ENCODE measurements at places on chromosomes 5 and 9. TPM values are rescaled to one million over a fixed set of nuclear protein-coding genes. Genes with fewer than 3 reads are reported as not detected.
A peak's percentile ranks its signal among the peaks of the same experiment; 100 is the strongest.

GRCh38 chr5:95042037-95042436 is 242.9 kb downstream of the MCTP1 start:
- no peaks in the 10 kb centered on the region for H3K27me3 ChIP-seq
- no peak for DNase-seq
- no peaks in the 10 kb centered on the region for H3K36me3 ChIP-seq
- H3K4me3 ChIP-seq: no peak overlapping the region

DNA sequence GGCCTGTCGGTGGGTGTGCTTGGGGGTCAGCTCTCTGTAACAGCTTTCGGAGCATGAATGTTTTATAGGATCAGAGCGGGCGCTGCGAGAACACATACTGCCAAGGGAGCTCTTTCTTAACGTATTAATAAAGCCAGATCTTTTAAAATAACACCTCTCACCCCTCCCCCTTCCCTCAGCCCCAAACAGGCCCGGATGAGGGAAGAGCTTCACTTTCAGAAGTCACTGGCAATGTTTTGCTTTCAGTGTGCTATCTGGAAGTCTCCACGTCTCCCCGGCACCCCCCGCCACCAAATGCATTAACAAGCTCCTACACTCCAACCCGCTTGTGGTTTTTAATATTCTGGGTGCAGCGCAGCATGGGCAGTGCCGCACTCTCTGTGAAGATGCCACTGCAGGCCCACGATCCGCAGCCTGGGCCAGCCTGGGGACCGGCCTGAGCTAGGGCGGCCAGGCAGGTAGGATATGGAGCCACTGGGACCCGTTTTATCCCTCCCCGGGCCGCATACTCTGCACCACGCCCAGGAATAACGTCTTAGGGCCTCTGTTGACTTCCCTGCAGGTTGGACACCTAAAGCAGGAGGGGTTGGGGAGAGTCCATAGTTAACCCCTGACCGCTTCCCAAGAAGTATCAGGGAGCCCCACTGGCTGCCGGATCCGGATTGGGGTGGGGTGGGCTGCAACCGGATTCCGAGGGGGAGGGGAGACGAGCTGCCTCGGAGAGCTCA is 12.6 kb downstream of the NR2F1 start:
- H3K4me3 ChIP-seq: no peak overlapping the region
- H3K27ac ChIP-seq: no peak overlapping the region
- peaks cover 2% of the 10 kb centered on the region for H3K4me1 ChIP-seq
- peaks cover 36% of the 10 kb centered on the region for H3K27me3 ChIP-seq
- no peaks in the 10 kb centered on the region for H3K36me3 ChIP-seq
- DNase-seq: no peak

DNA sequence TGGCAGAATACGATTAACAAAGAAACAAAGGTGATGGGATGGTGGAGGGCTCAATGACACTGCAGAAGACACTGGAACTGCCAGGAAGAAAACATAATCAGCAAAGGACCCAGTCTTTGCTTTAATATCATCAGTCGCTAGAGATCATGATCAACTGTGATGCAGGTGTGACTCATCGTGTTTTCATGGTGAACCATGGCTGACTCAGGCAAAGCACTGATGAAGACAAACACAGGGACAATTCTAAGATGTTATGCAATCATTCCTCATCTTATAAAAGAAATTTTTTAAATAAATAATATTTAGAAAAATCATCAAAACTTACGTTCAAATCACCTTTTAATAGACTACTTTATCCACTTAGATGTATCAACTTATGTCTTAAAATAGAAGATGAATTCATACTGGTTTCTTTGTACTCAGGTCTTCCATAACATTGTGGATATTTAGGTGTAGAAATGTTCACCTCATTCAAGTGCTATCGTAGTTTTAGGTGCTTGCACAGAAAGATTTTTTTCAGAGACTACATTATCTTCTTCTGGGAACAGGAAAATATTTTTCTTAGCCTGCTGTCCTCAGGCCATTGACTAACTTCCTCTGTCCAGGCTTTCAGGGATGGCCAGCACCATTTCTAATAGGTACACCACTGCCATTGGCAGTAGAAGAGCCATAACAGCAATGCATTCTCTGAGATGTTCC is 673.4 kb upstream of the MEF2C start:
- no peak overlapping the region for H3K27ac ChIP-seq
- no peaks in the 10 kb centered on the region for H3K4me1 ChIP-seq
- H3K27me3 ChIP-seq: no peaks in the 10 kb centered on the region
- H3K4me3 ChIP-seq: no peak overlapping the region

DNA sequence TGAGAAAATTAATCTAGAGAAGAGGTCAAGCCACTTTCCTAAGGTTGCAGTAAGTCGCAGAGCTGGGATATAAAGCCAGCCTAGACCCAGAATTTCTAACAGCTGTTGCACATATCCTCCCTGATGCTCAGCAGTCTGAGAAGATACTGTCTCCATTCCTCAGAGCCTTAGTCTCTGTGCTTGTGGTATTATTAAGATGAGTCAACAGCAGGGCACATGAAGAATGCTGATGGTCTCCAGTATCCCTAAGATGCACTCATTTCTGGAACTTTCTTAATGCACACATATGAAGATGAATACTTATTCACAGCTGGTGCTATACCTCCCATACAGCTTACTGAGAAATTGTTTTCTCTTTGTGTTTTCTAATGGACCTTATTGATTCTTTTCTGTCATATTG is 32.5 kb downstream of the SGCD start:
- H3K4me1 ChIP-seq: no peaks in the 10 kb centered on the region
- DNase-seq: no peak
- H3K27me3 ChIP-seq: no peaks in the 10 kb centered on the region
- no peaks in the 10 kb centered on the region for H3K36me3 ChIP-seq

The JAKMIP2 gene
- 88.2 TPM for total RNA-seq

GRCh38 chr9:137441289-137441934 is at the start of gene ENTPD8:
Gene ENTPD8 (minus strand): TSS chr9:137441357. CDS start chr9:137438285, 3,072 bp downstream.
- H3K4me1 ChIP-seq: peaks cover 6% of the 10 kb centered on the region
- H3K27me3 ChIP-seq: peaks cover 2% of the 10 kb centered on the region
- no peak within 1 kb of the TSS for H3K27ac ChIP-seq
- DNase-seq: peak; percentile 86

- H3K4me3 ChIP-seq: no peak overlapping the region
- H3K4me1 ChIP-seq: peaks cover 11% of the 10 kb centered on the region
- H3K27ac ChIP-seq: peak overlapping the region; percentile 59
- no peaks in the 10 kb centered on the region for H3K36me3 ChIP-seq
- peaks cover 4% of the 10 kb centered on the region for H3K27me3 ChIP-seq
- no peak for DNase-seq
Observed at GRCh38 chr9:34096751-34097150, 29.7 kb downstream of the DCAF12 start.

The ADAMTS13 gene
- total RNA-seq: 27.9 TPM

The NUP188 gene
- total RNA-seq: 63.6 TPM

The NEUROG1 gene
- total RNA-seq: 222 TPM

The RASGRF2 gene
- total RNA-seq: 1.4 TPM

The SOHLH1 gene
- not detected for total RNA-seq

- H3K27ac ChIP-seq: no peak overlapping the region
- H3K4me3 ChIP-seq: no peak overlapping the region
- peaks cover 7% of the 10 kb centered on the region for H3K4me1 ChIP-seq
- no peaks in the 10 kb centered on the region for H3K27me3 ChIP-seq
- no peak for DNase-seq
Observed at GRCh38 chr5:66739021-66739420, 142.8 kb downstream of the MAST4 start.

The DRD1 gene
- total RNA-seq: not detected

The GLRA1 gene
- total RNA-seq: 0.22 TPM

- no peak overlapping the region for H3K27ac ChIP-seq
- no peaks in the 10 kb centered on the region for H3K27me3 ChIP-seq
- peaks cover 2% of the 10 kb centered on the region for H3K4me1 ChIP-seq
- H3K36me3 ChIP-seq: no peaks in the 10 kb centered on the region
- no peak for DNase-seq
Observed at GRCh38 chr5:145941448-145942130, 5.2 kb downstream of the SH3RF2 start.

DNA sequence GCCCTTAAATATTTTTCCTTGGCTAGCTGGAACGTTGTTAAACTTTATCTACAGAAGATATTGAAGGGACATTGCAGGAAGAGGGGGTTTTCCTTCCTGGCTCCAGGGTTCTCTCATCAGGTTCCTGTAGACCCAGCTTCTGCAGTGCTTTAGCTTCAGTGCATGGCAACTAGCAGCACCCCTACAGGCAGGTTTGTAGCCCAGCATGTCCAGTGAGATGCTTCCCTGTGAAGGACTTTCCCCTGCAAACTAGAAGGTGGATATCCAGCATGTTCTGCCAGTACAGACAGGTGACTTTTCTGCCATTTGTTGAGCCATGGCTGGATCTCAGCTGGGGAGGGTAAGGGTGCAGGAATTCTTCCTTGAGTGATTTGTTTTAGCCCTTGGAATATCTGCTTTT is 10.4 kb downstream of the CCL28 start:
- H3K27me3 ChIP-seq: peaks cover 2% of the 10 kb centered on the region
- H3K4me3 ChIP-seq: no peak overlapping the region
- no peaks in the 10 kb centered on the region for H3K36me3 ChIP-seq
- H3K4me1 ChIP-seq: peaks cover under 1% of the 10 kb centered on the region

GRCh38 chr5:168291964-168292785 is 730 bp downstream of the WWC1 start:
- peak; percentile 58 for DNase-seq
- no peak overlapping the region for H3K27ac ChIP-seq
- peaks cover 10% of the 10 kb centered on the region for H3K27me3 ChIP-seq
- peaks cover 2% of the 10 kb centered on the region for H3K4me1 ChIP-seq
- peak overlapping the region; percentile 30 for H3K4me3 ChIP-seq
- no peaks in the 10 kb centered on the region for H3K36me3 ChIP-seq

The SEC61B gene
- total RNA-seq: 131 TPM

The DNM1 gene
- 276 TPM for total RNA-seq

- no peak overlapping the region for H3K27ac ChIP-seq
- no peak for DNase-seq
- peaks cover 9% of the 10 kb centered on the region for H3K27me3 ChIP-seq
Observed at GRCh38 chr9:136241542-136241941, 4.1 kb downstream of the QSOX2 start.

GRCh38 chr5:133840168-133840567 is 128.3 kb downstream of the C5orf15 start:
- no peaks in the 10 kb centered on the region for H3K36me3 ChIP-seq
- H3K27ac ChIP-seq: no peak overlapping the region
- DNase-seq: no peak
- no peak overlapping the region for H3K4me3 ChIP-seq

The HTR1A gene
- 1.2 TPM for total RNA-seq

GRCh38 chr5:93829346-93829745 is 87.9 kb upstream of the POU5F2 start:
- no peaks in the 10 kb centered on the region for H3K4me1 ChIP-seq
- no peak for DNase-seq
- no peak overlapping the region for H3K4me3 ChIP-seq
- H3K27ac ChIP-seq: no peak overlapping the region

The STXBP1 gene
- 402 TPM for total RNA-seq

DNA sequence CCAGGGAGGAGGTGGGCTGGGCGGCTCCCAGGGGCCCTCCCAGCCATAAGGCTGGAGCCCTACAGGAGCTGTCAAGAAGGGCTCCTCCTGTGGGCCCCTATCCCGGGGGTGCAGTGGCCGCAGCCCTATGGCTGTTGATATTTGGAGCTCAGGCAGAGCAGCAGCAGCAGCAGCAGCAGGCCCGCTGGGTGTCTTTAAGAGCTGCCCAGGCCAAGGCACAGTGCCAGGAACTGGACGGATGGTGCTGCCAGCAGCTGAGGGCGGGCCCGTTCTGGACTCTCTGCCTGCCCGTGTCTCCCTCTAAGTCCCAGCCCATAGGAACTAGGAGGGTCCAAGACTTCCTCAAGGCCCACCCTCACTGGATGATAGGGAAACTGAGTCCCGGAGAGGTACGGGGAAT is 3.6 kb downstream of the AK1 start:
- peaks cover 4% of the 10 kb centered on the region for H3K4me1 ChIP-seq
- no peak for DNase-seq
- peaks cover 12% of the 10 kb centered on the region for H3K27me3 ChIP-seq
- no peak overlapping the region for H3K27ac ChIP-seq
- H3K36me3 ChIP-seq: peaks cover 4% of the 10 kb centered on the region

DNA sequence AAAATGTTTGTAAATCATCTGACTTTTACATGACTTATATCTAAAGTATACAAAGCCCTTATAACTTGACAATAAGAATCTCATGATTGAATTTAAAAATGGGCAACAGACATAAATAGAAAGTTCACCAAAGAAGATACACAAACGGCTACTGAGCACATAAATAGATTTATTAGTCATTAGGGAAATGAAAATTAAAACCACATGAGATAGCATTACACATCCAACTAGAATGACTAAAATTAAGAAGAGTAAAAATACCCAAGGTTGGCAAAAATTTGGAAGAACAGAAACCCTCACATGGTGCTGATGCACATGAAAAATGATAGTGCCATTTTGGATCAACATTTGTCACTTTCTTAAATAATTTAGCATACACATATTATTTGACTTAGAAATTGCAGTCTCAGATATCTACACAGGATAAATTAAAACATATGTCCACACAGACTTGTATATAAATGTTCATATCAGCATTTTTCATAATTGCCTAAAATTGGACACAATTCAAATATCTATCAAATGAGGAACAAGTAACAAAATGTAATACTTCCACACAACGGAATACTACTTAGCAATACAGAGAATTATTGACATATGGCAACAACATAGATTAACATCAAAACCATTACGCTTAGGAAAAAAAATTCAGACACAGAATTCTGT is 359.1 kb upstream of the DAB2 start:
- no peak for DNase-seq
- no peak overlapping the region for H3K4me3 ChIP-seq
- H3K4me1 ChIP-seq: no peaks in the 10 kb centered on the region

The STC2 gene
- total RNA-seq: 14.0 TPM

GRCh38 chr5:102737161-102737560 is 17.9 kb upstream of the PAM start:
- H3K27ac ChIP-seq: no peak overlapping the region
- H3K27me3 ChIP-seq: no peaks in the 10 kb centered on the region
- no peaks in the 10 kb centered on the region for H3K4me1 ChIP-seq
- no peak for DNase-seq

DNA sequence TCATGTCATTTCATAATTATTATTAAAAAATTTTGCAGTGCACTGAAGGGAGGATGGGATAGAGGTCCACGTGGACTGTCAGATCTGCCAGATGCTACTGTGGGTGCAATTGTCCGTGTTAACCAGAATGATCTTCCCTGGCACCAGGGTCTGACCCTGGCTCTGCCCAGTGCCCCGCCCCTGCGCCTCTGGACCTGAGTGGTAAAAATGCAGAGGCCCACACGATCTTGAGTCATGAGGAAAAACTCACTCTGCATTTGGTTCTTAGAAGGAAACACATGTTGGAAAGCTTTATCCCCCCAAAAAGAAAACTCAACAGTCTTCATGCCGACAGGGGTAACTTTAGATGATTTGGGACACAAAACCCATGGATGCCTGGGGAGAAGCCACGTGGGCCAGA is 20.1 kb upstream of the BARX1 start:
- no peak overlapping the region for H3K27ac ChIP-seq
- peaks cover 13% of the 10 kb centered on the region for H3K36me3 ChIP-seq
- H3K4me3 ChIP-seq: no peak overlapping the region
- H3K4me1 ChIP-seq: no peaks in the 10 kb centered on the region

- no peak overlapping the region for H3K27ac ChIP-seq
- H3K4me1 ChIP-seq: peaks cover 6% of the 10 kb centered on the region
- no peak overlapping the region for H3K4me3 ChIP-seq
- peaks cover 5% of the 10 kb centered on the region for H3K36me3 ChIP-seq
- DNase-seq: no peak
- no peaks in the 10 kb centered on the region for H3K27me3 ChIP-seq
Observed at GRCh38 chr9:13035822-13036221, 243.7 kb downstream of the MPDZ start.

Measured in glutamatergic neuron (in vitro differentiated cells).